Osteocyte (in vitro differentiated cells): ENCODE measurements at places on chromosomes 11 and 22. TPM values are rescaled to one million over a fixed set of nuclear protein-coding genes. Genes with fewer than 3 reads are reported as not detected.
A peak's percentile ranks its signal among the peaks of the same experiment; 100 is the strongest.

- H3K27me3 ChIP-seq: no peaks in the 10 kb centered on the region
- no peak for DNase-seq
- no peak overlapping the region for H3K4me3 ChIP-seq
- no peak overlapping the region for H3K27ac ChIP-seq
These were observed 20.6 kb downstream of the TSPAN4 start for GRCh38 chr11:863023-863909.

OR52I2 gene
- not detected in 2 replicates for total RNA-seq

SHANK2 gene
- 0.03 and 0.16 TPM in 2 replicates for total RNA-seq

- no peak overlapping the region for H3K4me3 ChIP-seq
- no peak for DNase-seq
- peaks cover 31% of the 10 kb centered on the region for H3K4me1 ChIP-seq
- no peak overlapping the region for H3K27ac ChIP-seq
These were observed 48.9 kb upstream of the ARHGAP20 start for GRCh38 chr11:110761131-110761530.

- no peak for DNase-seq
- H3K4me3 ChIP-seq: no peak overlapping the region
- no peak overlapping the region for H3K27ac ChIP-seq
- no peaks in the 10 kb centered on the region for H3K4me1 ChIP-seq
These were observed 6.7 kb upstream of the OR5I1 start for GRCh38 chr11:55942785-55943392.

- no peaks in the 10 kb centered on the region for H3K27me3 ChIP-seq
- DNase-seq: no peak
- H3K36me3 ChIP-seq: no peaks in the 10 kb centered on the region
- H3K27ac ChIP-seq: peak overlapping the region; percentile 72
These were observed 13.0 kb upstream of the CDC42EP2 start for GRCh38 chr11:65301491-65302329.

DNA sequence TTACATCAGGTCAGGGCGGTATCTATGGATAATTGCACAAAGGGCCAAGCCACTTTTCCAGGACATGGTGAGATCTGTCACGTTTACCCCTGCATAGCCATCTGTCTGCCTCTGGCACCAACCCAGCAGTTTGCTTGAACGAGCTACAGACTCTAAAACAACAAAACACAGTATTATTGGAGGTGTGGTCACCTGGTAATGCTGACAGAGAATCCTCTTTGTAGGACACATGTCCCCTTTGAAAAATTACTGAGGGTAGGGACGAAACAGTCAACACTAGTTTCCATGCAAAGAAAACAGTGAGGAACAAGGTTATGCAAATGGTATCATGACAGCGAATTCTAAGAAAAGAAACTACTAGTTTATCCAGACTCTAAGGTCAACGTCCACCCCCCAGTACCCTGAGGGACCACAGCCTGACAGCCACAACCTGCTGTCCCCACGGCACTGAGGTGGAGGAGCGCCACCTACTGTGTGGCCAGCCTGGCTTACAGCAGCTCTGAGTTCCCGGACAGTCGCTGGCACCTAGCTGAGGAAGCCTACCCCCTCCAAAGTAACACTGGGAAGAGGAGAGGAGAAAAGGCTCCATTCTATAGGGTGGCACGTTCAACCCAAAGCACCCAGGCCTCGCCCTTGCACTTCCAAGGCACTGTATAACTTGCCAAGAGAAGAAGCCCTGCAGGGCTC is 117.4 kb upstream of the BID start:
- H3K27ac ChIP-seq: no peak overlapping the region
- peaks cover 39% of the 10 kb centered on the region for H3K36me3 ChIP-seq
- no peaks in the 10 kb centered on the region for H3K4me1 ChIP-seq

- DNase-seq: no peak
- H3K4me3 ChIP-seq: no peak overlapping the region
- peaks cover 2% of the 10 kb centered on the region for H3K36me3 ChIP-seq
- H3K4me1 ChIP-seq: peaks cover 29% of the 10 kb centered on the region
- H3K27me3 ChIP-seq: no peaks in the 10 kb centered on the region
These were observed 45.7 kb downstream of the GNB1L start for GRCh38 chr22:19808873-19809478.

DNA sequence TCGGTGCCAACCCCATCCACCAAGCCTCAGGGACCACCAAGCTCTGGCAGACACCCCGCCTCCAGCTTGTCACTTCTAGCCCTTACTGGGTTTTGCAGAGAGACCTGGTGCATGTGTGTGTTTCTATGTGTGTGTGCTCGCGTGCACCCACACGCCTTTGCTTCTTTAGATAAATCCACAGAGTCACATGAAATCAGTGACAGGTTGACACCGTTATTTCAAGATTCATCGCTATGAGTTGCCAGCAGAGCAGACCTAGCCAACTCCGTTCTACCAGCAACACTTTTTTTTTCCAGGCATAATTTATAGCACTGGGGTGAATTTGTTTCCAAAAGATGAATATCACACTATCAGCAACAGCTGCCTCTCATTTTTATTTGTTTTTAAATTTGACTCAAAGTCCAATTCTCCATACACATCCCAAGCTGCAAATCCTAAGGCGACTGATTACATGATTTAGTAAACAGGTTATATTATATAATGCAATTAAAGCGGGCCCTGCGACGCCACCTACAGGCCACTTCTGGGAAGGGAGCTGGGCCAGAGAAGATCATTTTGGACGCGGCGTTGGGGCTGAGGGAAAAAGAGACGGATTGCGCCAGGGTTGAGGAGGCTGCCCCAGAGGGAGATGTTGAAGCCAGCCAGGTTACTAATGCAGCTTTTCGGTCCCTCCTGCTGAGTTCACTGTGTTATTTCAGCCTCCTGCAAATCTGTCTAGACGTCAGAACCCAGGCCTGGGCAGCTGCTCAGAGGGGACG is 150.5 kb downstream of the FEZ1 start:
- peaks cover 87% of the 10 kb centered on the region for H3K4me1 ChIP-seq
- peak overlapping the region; percentile 97 for H3K27ac ChIP-seq
